ENCODE measurements at places on chromosomes 12 and 14. TPM values are rescaled to one million over a fixed set of nuclear protein-coding genes. Genes with fewer than 3 reads are reported as not detected.

LRRC10 gene
- not detected for total RNA-seq

HOXC10 gene
- total RNA-seq: not detected

RIN3 gene
- 1.8 TPM for total RNA-seq

PRIM1 gene
- 7.6 TPM for total RNA-seq

GRCh38 chr14:104081261-104081835 lies 4.2 kb upstream of the ASPG start:
- no peak for DNase-seq

DNA sequence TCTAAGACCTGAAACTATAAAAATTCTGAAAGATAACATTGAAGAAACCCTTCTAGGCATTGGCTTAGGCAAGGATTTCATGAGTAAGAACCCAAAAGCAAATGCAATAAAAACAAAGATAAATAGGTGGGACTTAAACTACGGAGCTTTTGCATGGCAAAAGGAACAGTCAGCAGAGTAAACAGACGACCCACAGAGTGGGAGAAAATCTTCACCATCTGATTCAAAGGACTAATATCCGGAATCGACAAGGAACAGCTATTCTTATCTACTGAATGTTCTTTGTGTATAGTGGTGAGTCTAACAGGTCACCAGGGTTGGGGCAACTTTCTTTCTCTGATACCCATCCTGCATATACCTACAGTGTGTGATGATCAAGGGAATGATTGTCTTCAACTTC lies 198.6 kb downstream of the CCDC91 start:
- DNase-seq: no peak
